ENCODE measurements at places on chromosomes 12 and 14. TPM values are rescaled to one million over a fixed set of nuclear protein-coding genes. Genes with fewer than 3 reads are reported as not detected.
A peak's percentile ranks its signal among the peaks of the same experiment; 100 is the strongest.

DNA sequence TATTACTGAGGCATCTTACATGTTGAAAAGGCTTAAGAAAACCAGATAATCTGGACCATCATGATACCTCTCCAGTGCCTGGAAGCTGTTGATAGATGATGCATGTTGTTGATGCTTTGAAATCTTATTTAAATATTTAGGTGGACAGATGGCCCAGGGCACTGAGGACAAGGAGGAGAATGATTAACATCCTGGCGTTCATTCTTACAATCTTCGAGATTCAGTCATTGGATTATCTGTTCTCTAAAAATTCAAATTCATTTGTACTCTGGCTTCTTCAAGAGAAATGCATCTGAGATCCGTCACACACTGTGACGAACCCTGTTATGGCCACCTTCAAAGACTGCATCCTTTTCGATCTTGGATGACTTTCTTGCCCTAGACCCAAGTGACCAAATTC, 121.3 kb upstream of the IGF1 start:
- H3K27me3 ChIP-seq = peaks cover 13% of the 10 kb centered on the region
- no peaks in the 10 kb centered on the region for H3K4me1 ChIP-seq
- DNase-seq = no peak

GRCh38 chr14:59931237-59931636, 11.3 kb downstream of the LRRC9 start:
- H3K4me3 ChIP-seq = no peak overlapping the region
- H3K36me3 ChIP-seq = no peaks in the 10 kb centered on the region
- DNase-seq = no peak
- H3K27ac ChIP-seq = no peak overlapping the region

- no peaks in the 10 kb centered on the region for H3K4me1 ChIP-seq
- no peaks in the 10 kb centered on the region for H3K36me3 ChIP-seq
- H3K4me3 ChIP-seq = no peak overlapping the region
- peaks cover 18% of the 10 kb centered on the region for H3K27me3 ChIP-seq
- no peak for DNase-seq
- no peak overlapping the region for H3K27ac ChIP-seq
These were observed 28.1 kb upstream of the PRICKLE1 start for GRCh38 chr12:42617622-42618021.

GRCh38 chr14:96584907-96585671, 82.9 kb downstream of the PAPOLA start:
- H3K4me3 ChIP-seq = no peak overlapping the region
- no peak for DNase-seq
- no peaks in the 10 kb centered on the region for H3K36me3 ChIP-seq
- H3K4me1 ChIP-seq = peaks cover 8% of the 10 kb centered on the region

- H3K4me3 ChIP-seq = no peak overlapping the region
- H3K36me3 ChIP-seq = no peaks in the 10 kb centered on the region
- H3K27ac ChIP-seq = no peak overlapping the region
- H3K27me3 ChIP-seq = peaks cover 19% of the 10 kb centered on the region
- no peak for DNase-seq
- H3K4me1 ChIP-seq = no peaks in the 10 kb centered on the region
These were observed 21.8 kb upstream of the RNU6-8 start for GRCh38 chr14:32224737-32225377.

DNA sequence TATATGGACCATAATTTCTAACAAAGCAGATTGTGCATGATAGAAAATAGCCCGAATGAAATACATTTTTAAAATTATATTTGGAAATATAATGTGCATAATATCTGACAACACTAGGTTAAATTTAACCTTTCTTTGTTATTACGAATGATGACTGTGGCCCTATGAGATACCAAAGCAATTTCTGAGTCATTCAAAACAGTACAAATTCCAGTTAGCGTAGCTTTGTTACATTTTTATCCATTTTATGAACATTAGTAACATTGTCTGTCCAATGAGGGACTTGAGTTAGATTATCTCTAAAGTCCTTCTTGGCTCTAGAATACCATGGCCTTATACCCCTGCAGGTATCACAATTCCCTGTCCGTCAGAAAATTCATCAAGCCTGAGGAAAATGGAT, 39.0 kb upstream of the REP15 start:
- H3K36me3 ChIP-seq = peaks cover 27% of the 10 kb centered on the region
- H3K4me3 ChIP-seq = no peak overlapping the region
- H3K4me1 ChIP-seq = no peaks in the 10 kb centered on the region
- no peaks in the 10 kb centered on the region for H3K27me3 ChIP-seq
- DNase-seq = no peak

The P2RX2 gene
- not detected for polyA plus RNA-seq

DNA sequence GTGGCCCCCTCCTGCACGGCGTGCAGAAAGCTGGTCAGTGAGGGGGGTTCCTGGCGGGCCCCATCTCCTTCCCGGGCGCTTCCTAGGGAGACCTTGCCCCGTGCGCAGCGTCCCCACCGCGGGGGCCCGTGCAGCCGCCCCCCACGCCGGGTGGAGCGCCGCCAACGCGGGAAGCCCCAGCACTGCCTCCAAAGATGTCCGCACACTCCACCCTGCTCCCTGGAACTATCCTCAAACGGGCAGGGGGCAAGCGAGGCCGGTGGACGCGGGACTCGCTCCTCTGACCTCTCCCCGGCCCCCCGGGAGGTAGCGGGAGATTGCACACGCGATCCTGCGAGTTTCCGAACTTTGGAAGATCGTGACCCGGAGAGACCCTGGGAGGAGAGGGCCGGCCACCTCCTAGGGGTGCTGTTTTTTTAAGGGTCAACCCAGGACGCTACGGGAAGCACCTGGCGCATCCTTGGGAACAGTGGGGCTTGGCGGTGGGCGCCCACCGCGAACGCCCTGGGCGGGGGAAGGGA, 1.5 kb upstream of the FZD10 start:
- no peaks in the 10 kb centered on the region for H3K4me1 ChIP-seq
- H3K36me3 ChIP-seq = no peaks in the 10 kb centered on the region
- H3K27ac ChIP-seq = no peak overlapping the region
- no peak overlapping the region for H3K4me3 ChIP-seq
- no peak for DNase-seq

GRCh38 chr12:65557438-65558181, 266.7 kb upstream of the HMGA2 start:
- no peak for DNase-seq
- peaks cover 9% of the 10 kb centered on the region for H3K4me1 ChIP-seq
- H3K4me3 ChIP-seq = no peak overlapping the region
- no peaks in the 10 kb centered on the region for H3K36me3 ChIP-seq
- H3K27me3 ChIP-seq = peaks cover 23% of the 10 kb centered on the region

- H3K4me1 ChIP-seq = peaks cover 57% of the 10 kb centered on the region
- H3K4me3 ChIP-seq = peak overlapping the region; percentile 12
- H3K36me3 ChIP-seq = peaks cover 7% of the 10 kb centered on the region
- DNase-seq = no peak
- peak overlapping the region; percentile 66 for H3K27ac ChIP-seq
These were observed 237.4 kb downstream of the CHST11 start for GRCh38 chr12:104694161-104694560.

The NTF3 gene
- not detected for polyA plus RNA-seq

GRCh38 chr12:105321125-105321524, 9.4 kb upstream of the C12orf75 start:
- no peaks in the 10 kb centered on the region for H3K27me3 ChIP-seq
- H3K36me3 ChIP-seq = no peaks in the 10 kb centered on the region
- H3K27ac ChIP-seq = no peak overlapping the region
- H3K4me1 ChIP-seq = no peaks in the 10 kb centered on the region
- H3K4me3 ChIP-seq = no peak overlapping the region
- no peak for DNase-seq

The RXYLT1 gene
- 19.4 TPM for polyA plus RNA-seq

The ALDH6A1 gene
- polyA plus RNA-seq = 24.3 TPM

The RNASE1 gene
- polyA plus RNA-seq = not detected

DNA sequence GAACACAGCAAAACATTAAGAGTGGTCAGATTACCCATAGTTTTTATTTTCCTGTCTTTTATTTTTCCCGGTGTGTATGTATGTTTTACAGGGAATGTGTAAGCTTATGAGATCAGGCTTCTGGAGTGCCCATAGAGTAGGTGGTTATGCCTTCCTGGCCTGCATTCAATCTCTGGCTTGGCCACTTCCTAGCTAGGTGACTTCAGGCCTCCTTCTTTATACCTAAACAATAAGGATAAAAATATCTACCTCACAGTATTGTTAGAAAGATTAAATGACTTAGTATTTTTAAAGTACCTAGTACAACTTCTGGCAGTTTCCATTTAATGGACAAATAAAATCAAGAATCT, 42.4 kb downstream of the ITPR2 start:
- H3K36me3 ChIP-seq = peaks cover 15% of the 10 kb centered on the region
- no peak for DNase-seq
- H3K27ac ChIP-seq = peak overlapping the region; percentile 29
- H3K4me1 ChIP-seq = peaks cover 19% of the 10 kb centered on the region
- H3K4me3 ChIP-seq = no peak overlapping the region
- H3K27me3 ChIP-seq = no peaks in the 10 kb centered on the region

- peaks cover 9% of the 10 kb centered on the region for H3K27me3 ChIP-seq
- peaks cover 12% of the 10 kb centered on the region for H3K4me1 ChIP-seq
- DNase-seq = peak; percentile 63
- peak within 1 kb of the TSS; percentile 59 for H3K27ac ChIP-seq
These were observed at the start of gene CRIP2 for GRCh38 chr14:105474483-105475268. Gene CRIP2, plus strand, starts transcription at chr14:105474821. Its CDS starts 42 bp downstream, at chr14:105474863.

DNA sequence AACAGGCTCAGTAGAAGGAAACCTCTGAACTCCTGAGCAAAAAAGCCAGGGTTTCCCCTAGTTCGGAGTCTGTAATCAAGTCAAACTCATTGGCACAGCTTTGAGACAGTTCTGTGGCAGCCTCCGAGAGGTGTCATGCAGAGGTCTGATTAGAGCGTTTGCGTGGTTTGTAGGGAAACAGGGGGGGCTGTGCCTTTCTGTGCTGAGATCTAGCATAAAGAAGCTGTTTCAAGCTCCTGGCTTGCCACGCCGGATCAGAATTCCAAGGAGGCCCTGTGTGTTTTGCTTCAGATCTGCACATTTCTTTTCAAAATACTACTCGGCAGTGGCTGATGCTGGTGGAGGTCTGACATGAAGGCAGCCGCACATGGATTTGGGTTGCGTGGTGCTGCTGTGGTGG, 1.7 kb downstream of the CABP1 start:
- H3K4me3 ChIP-seq = no peak overlapping the region
- peaks cover 11% of the 10 kb centered on the region for H3K4me1 ChIP-seq
- peaks cover 81% of the 10 kb centered on the region for H3K27me3 ChIP-seq
- no peak for DNase-seq

- no peaks in the 10 kb centered on the region for H3K4me1 ChIP-seq
- no peak for DNase-seq
- H3K27ac ChIP-seq = no peak overlapping the region
- H3K4me3 ChIP-seq = no peak overlapping the region
- H3K27me3 ChIP-seq = peaks cover 6% of the 10 kb centered on the region
These were observed 23.1 kb downstream of the ADCY6 start for GRCh38 chr12:48765753-48766162.

The AKAP5 gene
- 0.31 TPM for polyA plus RNA-seq

The ZNF891 gene
- 0.18 TPM for polyA plus RNA-seq
